H4 (cell line): ENCODE measurements at places on chromosomes 1 and 21. TPM values are rescaled to one million over a fixed set of nuclear protein-coding genes. Genes with fewer than 3 reads are reported as not detected.

EIF2D gene
- total RNA-seq: 43.3 and 45.4 TPM in 2 replicates

DNA sequence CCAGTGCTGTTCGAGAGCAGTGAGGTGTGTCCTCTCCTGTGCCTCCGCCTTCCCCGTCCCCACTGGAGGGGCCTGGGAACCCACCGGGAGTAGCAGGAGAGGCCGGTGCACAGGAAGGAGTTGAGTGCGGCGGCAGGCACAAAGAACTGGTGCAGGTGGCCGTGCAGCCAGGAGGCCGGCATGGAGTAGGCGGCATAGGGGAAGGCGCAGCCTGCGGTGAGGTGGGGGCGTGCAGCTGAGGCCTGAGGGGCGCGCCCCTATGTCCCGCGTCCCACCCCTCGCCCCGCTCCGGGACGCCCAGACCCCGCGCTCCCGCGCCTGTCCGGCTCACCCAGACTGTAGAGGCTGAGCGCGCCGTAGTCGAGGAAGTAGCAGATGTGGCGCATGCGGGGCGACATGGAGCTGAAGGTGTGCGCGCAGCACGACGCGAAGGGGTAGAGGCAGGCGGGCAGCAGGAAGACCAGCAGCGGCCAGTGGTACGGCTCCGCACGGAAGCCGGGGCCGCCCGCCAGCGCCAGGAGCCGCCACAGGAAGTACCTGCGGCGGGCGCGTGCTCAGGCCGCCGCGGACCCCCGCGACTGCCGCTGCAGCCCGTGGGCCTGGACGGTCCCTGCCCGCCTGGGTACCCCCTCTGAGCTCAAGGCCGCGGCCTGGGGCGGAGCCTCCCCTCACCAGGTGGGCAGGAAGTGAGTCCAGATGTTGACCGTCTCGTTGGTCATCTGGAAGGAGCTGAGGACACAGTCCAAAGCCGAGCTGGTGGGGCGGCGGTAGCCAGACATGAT, 2.2 kb downstream of the PAQR6 start:
- no peak for DNase-seq

CORT gene
- total RNA-seq: 0.41 TPM in 1 of 2 replicates, not detected in the other

CYP4B1 gene
- not detected in 2 replicates for total RNA-seq

DNA sequence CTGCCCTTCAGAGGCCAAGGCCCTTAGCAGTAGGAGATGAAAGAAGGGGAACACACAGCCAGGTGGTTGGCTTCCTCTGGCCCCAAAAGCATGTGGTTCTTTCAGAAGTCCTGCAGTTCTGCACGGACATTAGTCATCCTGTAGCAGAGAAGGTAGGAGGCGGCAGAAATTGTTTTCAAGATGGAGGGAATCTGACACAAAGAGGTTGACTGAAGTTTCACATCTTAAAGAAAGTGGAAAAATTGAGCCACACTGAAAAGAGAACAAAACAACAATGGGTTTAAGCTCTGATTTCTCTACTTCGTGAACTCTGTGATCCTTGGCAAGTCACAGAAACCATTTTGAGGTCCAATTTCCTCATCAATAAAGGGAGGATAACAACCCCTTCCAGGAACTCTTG, 125.3 kb upstream of the DNAH14 start:
- no peak for DNase-seq

DNA sequence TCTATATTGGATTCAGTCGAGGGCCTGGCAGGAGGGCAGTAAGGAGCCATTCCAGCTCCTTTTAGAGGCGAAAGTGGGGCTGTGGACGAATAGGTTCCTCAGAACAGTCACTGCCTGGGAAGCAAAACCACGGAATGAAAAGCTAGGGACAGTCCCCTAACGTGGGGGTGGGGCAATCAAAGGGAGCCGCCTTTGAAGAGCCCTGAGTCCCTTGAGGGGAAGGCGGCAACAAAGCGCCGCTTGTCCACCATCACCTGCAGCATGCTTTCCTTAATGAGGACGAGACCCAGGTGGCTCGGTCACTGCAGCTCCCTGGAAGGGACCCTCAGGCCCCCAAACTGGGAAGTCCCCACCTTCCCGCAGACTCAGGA, 184.7 kb downstream of the ETS2 start:
- DNase-seq: peak; percentile 38

CD53 gene
- total RNA-seq: 0.08 and 0.35 TPM in 2 replicates

PPM1J gene
- 0.10 and 0.45 TPM in 2 replicates for total RNA-seq

SLC25A34 gene
- total RNA-seq: 0.10 and 0.47 TPM in 2 replicates

- DNase-seq: no peak
Measured at GRCh38 chr1:159561497-159561896, 25.7 kb upstream of the OR10J5 start.

THEM5 gene
- total RNA-seq: not detected in 2 replicates

TSPAN2 gene
- 1.3 and 3.7 TPM in 2 replicates for total RNA-seq

GRCh38 chr21:44815225-44815624, 2.6 kb downstream of the SUMO3 start:
- no peak for DNase-seq

- no peak for DNase-seq
Measured at GRCh38 chr21:28936036-28936435, 56.6 kb downstream of the LTN1 start.

DNA sequence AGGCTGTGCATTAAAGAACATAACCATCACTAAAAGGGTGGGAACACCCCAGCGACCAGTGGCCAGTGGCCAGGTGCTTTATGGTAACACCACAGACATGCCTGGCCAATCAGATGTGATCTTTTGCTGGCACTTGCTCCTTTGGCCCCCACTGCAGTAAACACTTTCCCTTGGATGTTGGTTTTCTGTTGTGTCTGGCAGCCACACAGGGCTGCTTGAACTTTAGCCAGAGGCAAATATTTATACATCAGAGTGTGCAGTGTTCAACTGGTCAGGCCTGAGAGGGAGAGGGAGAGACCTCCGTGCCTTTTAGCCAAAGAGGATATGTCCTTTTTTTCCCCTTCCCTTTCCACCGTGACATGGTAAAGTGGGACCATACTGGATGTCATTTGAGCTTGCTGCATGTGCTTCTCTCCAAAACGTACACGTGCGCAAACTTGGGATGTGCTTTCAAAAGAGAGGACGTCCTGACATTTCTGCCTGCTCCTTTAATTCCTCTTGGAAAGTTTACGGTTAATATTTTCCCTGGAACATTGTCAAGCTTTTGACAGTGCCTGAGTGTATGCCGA, 101.2 kb downstream of the NFIA start:
- DNase-seq: peak; percentile 58

- DNase-seq: no peak
Measured at GRCh38 chr1:234478152-234478480, 863 bp downstream of the TARBP1 start.

EPB41 gene
- 26.2 and 26.9 TPM in 2 replicates for total RNA-seq

AIRE gene
- not detected in 2 replicates for total RNA-seq

DNA sequence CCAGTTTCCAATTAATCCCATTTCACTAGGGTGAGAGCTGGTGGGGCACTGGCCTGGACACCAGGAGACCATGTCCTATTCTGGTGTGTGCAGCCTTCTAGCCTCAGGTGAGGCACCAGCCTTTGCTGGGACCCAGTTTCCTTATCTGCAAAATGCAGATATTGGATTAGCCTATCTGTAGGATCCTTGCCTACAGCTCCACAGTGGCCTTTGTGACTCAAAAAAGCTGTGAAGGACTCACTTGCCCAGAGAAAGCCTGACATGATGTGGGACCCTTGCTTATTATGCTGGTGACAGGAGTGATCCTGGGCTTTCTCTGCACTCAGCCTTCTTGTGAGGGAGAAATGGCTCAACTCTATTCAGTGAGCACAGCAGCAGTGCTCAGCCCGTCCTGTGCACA, 32.3 kb downstream of the TENT5C start:
- DNase-seq: no peak

DNA sequence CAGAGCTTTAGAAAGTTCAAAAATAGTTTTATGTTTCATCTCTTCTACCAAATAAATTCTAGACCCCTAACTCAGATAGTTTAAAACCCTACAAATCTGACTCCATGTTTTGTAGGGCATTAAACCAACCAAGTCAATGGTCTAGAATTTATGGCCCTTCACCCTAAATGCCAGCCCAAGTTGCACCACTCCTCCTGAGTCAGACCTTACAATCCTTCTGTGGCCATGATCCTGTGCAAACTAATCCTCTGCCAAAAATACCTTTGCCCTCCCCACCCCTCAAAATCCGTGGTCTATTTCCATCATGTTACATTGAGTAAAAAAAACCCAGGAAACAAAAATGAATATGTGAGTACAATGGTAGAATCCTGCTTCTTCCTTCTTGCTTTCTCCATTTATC, 179.3 kb downstream of the NR5A2 start:
- no peak for DNase-seq

DNA sequence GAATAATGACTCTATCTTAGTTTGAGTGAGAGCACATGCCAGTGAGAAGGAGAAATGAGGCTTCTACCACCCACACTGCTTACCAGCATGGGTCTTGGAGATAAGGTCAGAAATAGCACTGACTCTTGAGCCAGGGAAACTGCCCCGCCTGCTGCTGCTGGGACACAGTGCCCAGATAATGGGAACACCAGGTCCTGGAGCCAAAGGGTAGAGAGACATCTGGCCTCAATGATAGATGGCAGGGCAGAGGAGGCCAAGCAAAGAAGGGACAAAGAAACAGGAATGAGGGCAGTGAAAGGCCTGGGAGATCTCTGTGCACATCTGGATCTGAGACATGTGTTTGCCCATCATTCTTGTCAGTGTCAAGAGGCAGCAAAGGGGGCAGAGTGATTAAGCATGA, 97.4 kb downstream of the MIS18A start:
- DNase-seq: no peak

SHC1 gene
- 163 and 170 TPM in 2 replicates for total RNA-seq

- peak; percentile 79 for DNase-seq
Measured at GRCh38 chr1:100989306-100990077, 36.1 kb downstream of the DPH5 start.

DNA sequence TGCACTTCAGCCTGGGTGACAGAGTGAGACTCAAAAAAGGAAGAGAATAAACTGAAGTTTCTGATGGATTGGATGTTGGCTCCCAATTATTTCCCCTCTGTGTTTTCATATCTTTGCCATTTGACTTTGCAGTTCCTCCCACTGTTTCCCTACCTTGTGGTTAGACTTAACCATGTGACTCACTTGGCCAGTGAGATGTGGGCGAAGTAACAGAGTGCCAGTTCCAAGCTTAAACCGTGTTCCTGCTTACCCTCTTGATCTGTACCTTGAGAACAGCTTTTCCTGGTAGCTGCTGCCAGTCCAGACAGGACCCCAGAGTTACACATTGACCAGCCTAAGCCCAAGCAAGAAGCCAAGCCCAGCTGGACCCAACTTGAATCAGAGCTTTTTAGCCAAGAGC, 323.4 kb downstream of the LTN1 start:
- DNase-seq: no peak

GRCh38 chr1:194548071-194548470, 1361.7 kb upstream of the B3GALT2 start:
- no peak for DNase-seq

- no peak for DNase-seq
Measured at GRCh38 chr1:84985365-84985764, 11.5 kb downstream of the MCOLN2 start.

DNA sequence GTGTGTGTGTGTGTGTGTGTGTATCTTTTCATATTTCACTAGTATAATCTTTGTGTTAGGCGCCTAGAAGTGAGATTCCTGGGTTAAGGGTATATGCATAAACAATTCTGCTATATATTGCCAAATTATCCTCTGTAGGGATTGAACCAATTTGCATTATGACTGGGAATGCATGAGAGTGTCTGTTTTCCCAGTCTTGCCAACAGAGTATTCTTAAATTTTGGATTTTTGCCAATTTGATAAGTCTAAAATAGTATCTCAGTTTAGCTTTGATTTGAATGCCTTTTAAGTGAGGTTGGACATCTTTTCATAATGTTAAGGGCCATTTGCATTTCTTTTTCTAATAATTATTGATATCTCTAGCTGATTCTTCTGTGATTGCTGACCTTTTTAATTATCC, 8.2 kb upstream of the AVPR1B start:
- DNase-seq: no peak

GRCh38 chr1:88466011-88466410, 218.1 kb upstream of the PKN2 start:
- no peak for DNase-seq

DNA sequence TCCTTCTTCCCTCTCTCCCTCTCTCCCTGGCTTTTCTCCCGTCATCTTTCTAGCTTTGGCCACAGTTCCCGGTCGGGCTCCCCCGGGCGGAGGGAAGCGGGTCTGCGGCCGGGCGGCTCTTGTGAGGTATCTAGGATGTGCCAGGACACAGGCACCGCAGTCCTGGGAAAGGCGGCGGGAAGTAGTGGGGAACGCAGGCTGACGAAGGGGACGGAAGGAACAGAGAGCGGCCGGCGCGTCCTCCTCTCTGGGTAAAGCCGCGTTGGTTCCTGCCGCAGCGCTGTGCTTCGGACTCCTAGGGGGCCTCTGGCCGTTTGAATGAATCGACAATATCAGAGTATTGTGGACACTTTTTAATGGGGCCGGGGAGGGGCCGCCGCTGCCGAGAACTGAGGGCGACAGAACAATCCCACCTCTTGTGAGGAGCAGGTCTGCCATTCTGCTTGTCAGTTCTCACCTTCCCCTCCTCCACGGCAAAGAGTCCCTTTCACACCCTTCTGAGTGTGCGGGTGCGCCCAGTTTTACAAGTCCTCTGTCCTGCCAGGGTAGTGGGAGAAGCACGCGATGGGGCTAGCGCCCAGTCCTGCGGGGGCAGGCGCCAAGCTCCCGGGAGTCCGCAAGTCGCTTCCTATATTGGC, 1.2 kb upstream of the LHX9 start:
- DNase-seq: peak; percentile 78

DNA sequence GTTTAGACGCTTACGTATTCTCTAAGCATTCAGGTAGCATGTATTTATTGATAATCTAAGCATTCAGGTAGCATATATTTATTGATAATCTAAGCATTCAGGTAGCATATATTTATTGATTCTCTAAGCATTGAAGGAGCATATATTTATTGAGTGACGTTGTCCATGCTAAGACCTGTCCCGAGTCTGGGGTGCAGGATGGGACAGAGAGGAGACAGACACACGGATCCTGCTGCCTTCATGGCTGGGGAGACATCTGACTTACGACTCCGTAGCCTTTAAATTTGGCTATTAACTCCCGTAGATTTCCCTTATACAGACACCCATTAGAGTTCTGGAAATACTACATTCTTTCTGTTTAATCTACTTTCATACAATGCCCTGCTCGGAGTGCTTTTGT, 982 bp downstream of the SCCPDH start:
- no peak for DNase-seq

BMP8A gene
- total RNA-seq: not detected in 2 replicates

GRCh38 chr1:953524-954320, 5.3 kb downstream of the NOC2L start:
- DNase-seq: no peak

DNA sequence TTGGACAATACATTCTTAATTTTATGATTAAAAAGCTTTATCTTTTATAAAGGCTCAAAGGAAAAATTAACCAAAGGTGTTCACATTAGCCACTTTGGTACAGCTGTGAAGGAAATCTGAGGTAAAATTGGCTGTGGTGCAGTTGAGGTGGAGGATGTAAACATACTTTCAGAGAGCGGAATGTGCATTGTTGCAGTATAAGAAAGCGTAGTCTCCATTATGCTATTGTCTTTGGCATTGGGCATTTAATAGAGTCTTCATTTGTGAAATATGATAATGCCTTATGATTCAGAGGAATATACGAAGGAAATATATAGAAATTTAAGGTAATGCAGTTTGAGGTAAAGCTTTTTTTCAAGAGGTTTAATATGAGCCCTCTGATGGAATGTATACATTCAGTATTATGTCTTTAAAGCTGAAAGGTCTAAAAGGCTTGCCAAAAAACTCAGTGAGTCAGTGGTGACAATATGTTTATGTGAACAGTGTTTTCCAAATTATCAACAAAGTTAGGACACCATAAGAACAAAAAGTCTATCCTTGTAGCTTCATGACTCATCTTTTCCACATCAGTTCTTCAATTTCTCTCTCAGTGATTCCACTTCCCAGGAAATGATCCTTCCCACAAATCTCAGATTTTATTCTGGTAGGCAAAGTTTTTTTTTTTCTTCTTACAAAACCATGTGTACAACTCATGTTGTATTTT, 26.9 kb upstream of the DDR2 start:
- peak; percentile 88 for DNase-seq
